IMR-90 (cell line): ENCODE measurements at places on chromosomes 3 and 15. TPM values are rescaled to one million over a fixed set of nuclear protein-coding genes. Genes with fewer than 3 reads are reported as not detected.

ATP2B2 gene
- under 0.01 TPM in 1 of 2 replicates, not detected in the other for total RNA-seq

HTR3E gene
- total RNA-seq = not detected in 2 replicates

CAV3 gene
- 0.28 and 0.36 TPM in 2 replicates for total RNA-seq

DNA sequence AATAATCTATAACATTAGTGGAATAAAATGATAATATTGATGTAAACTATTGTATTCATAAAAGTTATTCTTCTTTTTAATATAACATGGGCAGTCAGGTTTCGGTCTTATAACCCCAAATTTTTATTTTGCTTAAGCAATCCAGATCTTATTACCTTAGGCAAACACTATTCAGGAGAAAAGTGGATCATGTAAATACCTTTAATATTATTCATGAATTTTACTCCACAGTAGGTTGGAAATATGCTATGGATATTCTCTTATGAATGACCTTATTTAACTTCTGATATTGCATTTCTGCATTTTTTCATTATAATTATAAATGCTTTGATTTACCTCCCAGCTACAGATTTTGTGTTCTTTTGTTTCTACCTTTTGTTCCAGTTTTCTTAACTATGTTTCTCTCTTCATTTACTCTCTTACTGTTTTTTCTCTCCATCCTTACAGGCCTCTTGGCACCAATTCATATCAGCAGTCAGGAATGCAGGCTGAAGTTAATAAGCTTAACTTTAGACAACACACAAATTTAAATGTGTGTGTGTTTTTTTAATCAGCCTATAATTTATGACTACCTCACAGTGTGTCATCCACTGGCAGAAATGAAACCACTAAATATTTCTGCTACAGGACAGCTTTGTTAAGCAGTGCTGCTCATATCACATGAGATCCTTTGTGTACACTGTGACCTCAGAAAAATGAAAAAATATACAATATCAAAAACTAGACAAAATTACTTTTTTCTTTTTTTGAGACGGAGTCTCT, 111.0 kb downstream of the NSUN3 start:
- no peaks in the 10 kb centered on the region for H3K4me1 ChIP-seq
- DNase-seq = peak; percentile 0
- no peak overlapping the region for H3K4me3 ChIP-seq
- no peaks in the 10 kb centered on the region for H3K27me3 ChIP-seq

GRCh38 chr15:66966256-66966655, 99.1 kb upstream of the SMAD3 start:
- no peaks in the 10 kb centered on the region for H3K4me1 ChIP-seq
- H3K27ac ChIP-seq = no peak overlapping the region
- H3K36me3 ChIP-seq = no peaks in the 10 kb centered on the region

GRCh38 chr15:82715003-82715402, 5.3 kb upstream of the AP3B2 start:
- no peak for DNase-seq
- no peak overlapping the region for H3K4me3 ChIP-seq
- no peaks in the 10 kb centered on the region for H3K36me3 ChIP-seq
- H3K27ac ChIP-seq = no peak overlapping the region
- H3K27me3 ChIP-seq = peaks cover 7% of the 10 kb centered on the region; the same call in 1 of the 2 replicates
- H3K4me1 ChIP-seq = peaks cover 1% of the 10 kb centered on the region; the same call in 1 of the 2 replicates

DNA sequence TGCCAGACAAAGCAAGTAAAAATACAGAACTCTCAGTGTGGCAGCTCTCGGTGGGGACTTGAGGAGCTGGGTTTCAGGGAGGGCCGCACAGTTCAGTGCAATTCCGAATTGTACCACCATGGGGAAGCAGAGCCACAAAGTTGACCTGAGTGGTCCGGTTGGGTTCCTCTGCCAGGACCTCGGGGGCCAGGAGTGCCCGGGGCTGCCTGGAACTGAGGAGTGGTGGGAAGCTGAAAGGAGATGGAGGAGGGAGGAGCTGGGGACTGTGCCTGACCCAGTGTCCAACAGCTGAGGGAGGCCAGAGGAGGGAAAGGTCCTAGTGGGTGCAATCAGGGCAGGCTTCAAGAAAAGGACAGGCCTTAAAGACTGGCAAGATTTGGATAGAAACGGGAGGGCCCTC, 32.2 kb upstream of the TRH start:
- no peaks in the 10 kb centered on the region for H3K36me3 ChIP-seq
- H3K4me3 ChIP-seq = no peak overlapping the region
- H3K27me3 ChIP-seq = peaks cover 41% of the 10 kb centered on the region
- no peaks in the 10 kb centered on the region for H3K4me1 ChIP-seq
- peak; percentile 49 for DNase-seq

GRCh38 chr3:158773166-158773565, 28.7 kb upstream of the MFSD1 start:
- H3K27ac ChIP-seq = no peak overlapping the region
- H3K36me3 ChIP-seq = no peaks in the 10 kb centered on the region
- DNase-seq = no peak
- no peaks in the 10 kb centered on the region for H3K27me3 ChIP-seq
- no peak overlapping the region for H3K4me3 ChIP-seq

- no peak for DNase-seq
- no peaks in the 10 kb centered on the region for H3K36me3 ChIP-seq
- no peaks in the 10 kb centered on the region; the same call in 1 of the 2 replicates for H3K27me3 ChIP-seq
These were observed 9.0 kb upstream of the MEIS2 start for GRCh38 chr15:37109168-37109871.

SYNM gene
- total RNA-seq = 3.4 and 5.0 TPM in 2 replicates

DNA sequence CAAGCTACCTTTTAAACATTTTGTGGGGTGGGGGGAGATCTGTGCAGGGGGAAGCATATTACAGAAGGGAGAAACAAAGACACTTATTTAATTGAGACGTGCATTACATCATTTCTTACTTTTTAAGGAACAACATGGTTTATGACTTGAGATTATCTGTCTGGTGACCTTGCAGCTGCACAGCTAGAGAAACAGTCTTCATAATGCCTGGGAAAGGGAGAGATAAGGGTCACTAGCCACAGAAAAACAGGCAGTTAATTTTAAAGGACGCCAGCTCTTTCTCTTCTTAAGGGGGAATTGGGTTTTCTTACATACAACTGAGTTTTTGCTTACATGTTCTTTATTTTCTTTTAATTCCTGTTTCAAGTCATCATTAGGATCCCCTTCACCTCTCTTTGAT, 147.9 kb downstream of the SST start:
- H3K27ac ChIP-seq = no peak overlapping the region
- no peak overlapping the region for H3K4me3 ChIP-seq

- DNase-seq = no peak
- no peak overlapping the region for H3K4me3 ChIP-seq
- no peak overlapping the region for H3K27ac ChIP-seq
- no peaks in the 10 kb centered on the region for H3K4me1 ChIP-seq
These were observed 6.0 kb upstream of the B3GNT5 start for GRCh38 chr3:183247011-183247589.

TMCO5A gene
- total RNA-seq = not detected in 2 replicates

GRCh38 chr15:40873694-40874561, at the start of gene RHOV:
TSS of gene RHOV (minus strand) at chr15:40874234. CDS start at chr15:40874139, 95 bp downstream.
- H3K27ac ChIP-seq = no peak within 1 kb of the TSS
- H3K4me1 ChIP-seq = no peaks in the 10 kb centered on the region
- peak within 1 kb of the TSS; percentile 62 for H3K4me3 ChIP-seq
- no peaks in the 10 kb centered on the region for H3K36me3 ChIP-seq
- DNase-seq = peak; percentile 29

DNA sequence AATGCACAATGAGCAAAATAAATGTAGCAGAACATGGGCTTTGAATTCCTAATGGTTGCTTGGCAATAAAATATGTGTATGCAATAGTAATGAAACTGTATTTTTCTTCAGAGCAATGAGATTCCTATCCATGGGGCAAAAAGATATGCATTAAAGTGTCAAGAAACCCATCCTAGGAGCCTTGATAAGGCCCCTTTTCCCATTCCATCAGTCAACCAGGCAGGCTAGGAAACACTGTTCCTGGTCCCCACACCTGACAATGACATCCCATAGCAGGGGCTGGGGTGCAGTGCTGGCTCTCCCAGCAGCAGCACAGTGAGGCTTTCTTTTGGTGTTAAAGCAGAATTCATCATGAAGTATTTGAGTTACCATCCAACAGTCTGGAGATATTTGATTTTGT, 113.3 kb upstream of the AGTR1 start:
- no peak overlapping the region for H3K27ac ChIP-seq
- no peaks in the 10 kb centered on the region for H3K36me3 ChIP-seq
- no peak overlapping the region for H3K4me3 ChIP-seq

CDHR4 gene
- not detected in 2 replicates for total RNA-seq

DNA sequence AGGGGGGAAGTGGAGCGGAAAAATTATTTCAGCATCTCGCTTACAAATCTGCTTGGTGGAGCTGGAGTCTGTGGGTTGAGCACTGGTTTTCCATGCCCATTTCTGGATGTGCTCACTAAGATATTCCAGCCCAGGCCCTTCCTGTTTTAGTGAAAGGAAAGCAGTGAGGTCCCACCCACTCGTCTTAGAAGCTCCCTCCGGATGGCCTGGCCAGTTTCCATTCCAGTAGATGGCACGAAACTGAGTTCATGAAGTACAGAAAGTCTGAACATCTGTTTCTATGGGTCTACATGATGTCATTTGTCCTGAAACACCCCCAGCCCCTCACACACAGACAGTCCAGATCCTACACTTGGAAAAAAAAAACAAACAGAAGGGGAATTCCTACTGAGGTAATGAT, 31.9 kb upstream of the THSD4 start:
- H3K27me3 ChIP-seq = no peaks in the 10 kb centered on the region
- no peaks in the 10 kb centered on the region for H3K36me3 ChIP-seq
- no peak overlapping the region for H3K4me3 ChIP-seq

GRCh38 chr3:13213911-13214846, 140.9 kb upstream of the IQSEC1 start:
- no peak overlapping the region for H3K4me3 ChIP-seq
- no peaks in the 10 kb centered on the region for H3K4me1 ChIP-seq
- no peak for DNase-seq
- no peak overlapping the region for H3K27ac ChIP-seq
